ENCODE measurements at places on chromosomes 7 and 10.

DNA sequence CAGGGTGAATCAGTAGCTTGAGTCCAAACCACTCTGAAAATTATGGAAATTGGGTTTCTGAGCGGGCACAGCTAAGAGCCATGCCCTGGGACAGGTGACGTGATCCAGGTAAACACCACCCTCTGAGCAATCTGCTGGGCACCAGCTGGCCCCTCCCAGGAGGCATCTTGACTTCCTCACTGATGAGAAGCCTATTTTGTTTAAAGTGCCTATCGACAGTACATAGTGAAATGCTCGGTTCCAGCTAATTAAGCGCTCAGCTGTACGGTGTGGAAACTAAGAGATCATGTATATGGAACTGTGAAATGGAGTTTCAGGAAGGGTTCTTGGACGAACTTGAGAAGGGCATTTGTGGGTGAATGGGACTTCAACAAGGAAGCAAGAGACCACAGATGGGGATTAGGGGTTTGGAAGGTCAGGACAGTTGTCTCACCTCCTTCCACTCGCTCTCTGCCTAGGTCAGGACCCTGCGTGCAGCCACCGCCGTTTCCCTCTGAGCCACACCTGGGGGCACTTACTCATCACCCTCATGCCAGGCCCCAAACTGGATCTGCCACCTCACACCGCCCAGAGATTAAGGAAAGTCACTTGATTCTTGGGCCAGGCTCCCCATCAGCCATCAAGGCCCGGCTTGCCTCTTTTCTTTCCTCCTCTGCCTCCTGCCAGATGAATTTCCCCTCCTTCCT, 3.2 kb downstream of the ITPRIP start:
- no peak overlapping the region for H3K4me3 ChIP-seq
- peaks cover 54% of the 10 kb centered on the region for H3K4me1 ChIP-seq
- no peak overlapping the region for H3K27ac ChIP-seq
- no peaks in the 10 kb centered on the region for H3K27me3 ChIP-seq

- DNase-seq: no peak
- H3K27ac ChIP-seq: no peak overlapping the region
- no peaks in the 10 kb centered on the region for H3K27me3 ChIP-seq
- H3K4me1 ChIP-seq: no peaks in the 10 kb centered on the region
- H3K4me3 ChIP-seq: no peak overlapping the region
Observed at GRCh38 chr7:155357573-155358041, 59.9 kb downstream of the INSIG1 start.

GRCh38 chr7:53101026-53101425, 65.6 kb downstream of the POM121L12 start:
- no peaks in the 10 kb centered on the region for H3K4me1 ChIP-seq
- H3K4me3 ChIP-seq: no peak overlapping the region
- no peaks in the 10 kb centered on the region for H3K36me3 ChIP-seq
- no peak overlapping the region for H3K27ac ChIP-seq
- DNase-seq: no peak
- no peaks in the 10 kb centered on the region for H3K27me3 ChIP-seq

DNA sequence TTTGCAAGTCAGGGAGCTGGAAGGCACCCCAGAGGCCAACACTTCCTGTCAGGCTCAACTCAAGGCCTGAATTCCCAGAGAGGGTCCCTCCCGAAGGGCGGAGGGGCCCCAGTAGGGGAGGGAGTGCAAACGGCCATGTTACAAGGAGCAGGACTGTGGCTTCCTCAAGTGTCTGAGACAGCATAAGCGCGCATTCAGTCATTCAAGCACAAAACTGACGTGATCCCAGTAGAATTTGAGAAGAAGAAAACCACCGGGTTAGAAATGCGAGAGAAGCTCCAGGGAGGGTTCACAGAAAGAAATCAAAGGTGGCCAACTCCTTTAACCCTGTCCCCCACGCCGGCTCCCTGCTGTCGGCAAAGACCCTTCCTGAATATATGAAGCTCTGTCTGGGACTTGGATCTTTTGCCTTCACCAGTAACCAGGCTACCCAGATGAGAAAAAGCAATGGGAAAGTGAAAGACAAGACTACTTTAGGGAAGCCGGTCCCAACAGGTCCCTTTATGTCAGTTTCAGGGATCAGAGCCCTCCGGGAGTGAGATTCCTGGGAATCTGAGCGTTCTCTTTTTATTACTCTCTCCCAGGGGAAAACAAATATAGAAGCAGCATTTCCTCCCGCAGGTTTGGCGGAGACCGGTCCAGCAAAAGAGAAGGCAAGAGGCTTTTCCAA, 1.3 kb downstream of the AFAP1L2 start:
- H3K36me3 ChIP-seq: no peaks in the 10 kb centered on the region
- no peaks in the 10 kb centered on the region for H3K4me1 ChIP-seq
- H3K27me3 ChIP-seq: peaks cover 4% of the 10 kb centered on the region

DNA sequence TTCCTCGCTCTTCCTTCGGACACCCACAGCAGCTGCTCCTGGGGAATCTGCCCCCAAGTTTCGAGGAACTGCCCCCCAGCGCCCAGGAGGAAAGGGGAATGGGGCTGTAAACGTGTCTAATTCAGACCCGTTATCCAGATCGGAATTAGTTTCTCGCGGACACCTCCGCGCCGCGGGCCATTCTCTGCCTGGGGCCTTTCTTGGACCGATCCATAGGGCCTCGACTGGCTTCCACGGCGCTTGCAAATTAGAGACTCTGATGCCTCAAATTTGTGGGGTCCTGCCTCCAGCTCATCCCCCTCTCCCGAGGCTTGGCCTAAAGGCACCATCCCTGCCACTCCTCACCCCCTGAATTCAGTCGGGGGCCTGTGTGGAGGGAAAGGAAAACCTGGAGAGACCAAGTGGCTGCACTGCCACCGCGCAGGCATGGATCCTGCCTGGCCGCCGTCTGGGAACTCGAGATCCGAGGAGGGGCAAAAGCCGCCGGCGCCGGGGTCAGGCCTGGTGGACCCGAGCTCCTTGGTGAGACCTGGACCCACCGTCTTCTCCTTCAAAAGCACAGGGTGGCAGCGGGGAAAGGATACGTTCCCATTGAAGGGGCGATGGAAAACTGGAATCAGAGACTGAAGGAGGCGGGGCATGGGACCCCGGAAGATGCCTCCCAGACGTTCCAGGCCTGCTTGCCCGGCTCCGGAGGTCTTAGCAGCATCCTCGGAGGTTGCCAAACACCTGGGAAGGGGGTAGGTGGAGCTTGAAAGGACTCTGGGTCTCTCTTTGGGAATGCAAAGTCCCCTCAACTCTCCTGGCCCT, 13.7 kb downstream of the LBX1 start:
- no peak overlapping the region for H3K4me3 ChIP-seq
- no peaks in the 10 kb centered on the region for H3K36me3 ChIP-seq
- H3K27me3 ChIP-seq: peaks cover 53% of the 10 kb centered on the region
- H3K27ac ChIP-seq: no peak overlapping the region
- no peaks in the 10 kb centered on the region for H3K4me1 ChIP-seq

GRCh38 chr7:77699056-77699455, 2.8 kb downstream of the RSBN1L start:
- no peak overlapping the region for H3K4me3 ChIP-seq
- no peaks in the 10 kb centered on the region for H3K4me1 ChIP-seq
- H3K36me3 ChIP-seq: no peaks in the 10 kb centered on the region

DNA sequence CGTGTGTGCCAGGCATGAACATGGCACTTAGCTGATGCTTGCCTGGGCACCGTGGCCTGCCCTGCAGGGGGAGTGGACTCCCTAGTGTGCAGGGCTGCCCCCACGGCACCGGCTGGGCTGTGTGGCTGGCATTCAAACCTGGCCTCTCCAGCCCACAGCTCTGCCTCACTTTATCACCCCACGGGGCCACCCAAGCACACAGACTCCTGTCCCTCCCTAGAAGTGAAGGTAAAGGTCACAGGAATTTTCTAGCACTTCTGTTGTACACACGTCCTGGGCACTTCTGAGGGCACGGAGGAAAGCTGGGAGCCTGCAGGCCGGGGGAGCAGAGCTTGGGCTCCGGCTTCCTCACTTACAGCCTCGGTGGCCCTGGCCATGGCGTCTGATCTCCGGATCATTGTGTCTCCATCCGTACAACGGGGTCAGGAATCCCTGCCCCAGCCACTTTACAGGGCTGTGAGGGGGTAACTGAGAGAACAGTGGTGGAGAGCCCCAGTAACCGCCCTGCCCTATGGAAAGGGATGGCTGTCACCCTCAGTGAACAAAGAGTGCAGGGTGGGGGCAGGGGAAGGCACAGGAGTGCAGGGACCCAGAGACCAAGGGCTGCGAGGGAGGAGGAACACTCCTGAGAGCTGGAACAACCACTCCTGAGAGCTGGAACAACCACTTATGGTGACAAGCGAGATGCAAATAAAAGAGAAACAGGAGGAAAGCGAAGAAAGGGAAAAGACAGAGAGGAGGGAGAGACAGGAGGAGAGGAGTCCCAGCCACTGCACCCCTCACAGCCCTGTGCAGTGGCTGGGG, 3.9 kb upstream of the PYROXD2 start:
- H3K27me3 ChIP-seq: no peaks in the 10 kb centered on the region
- no peak for DNase-seq
- H3K27ac ChIP-seq: no peak overlapping the region
- H3K4me1 ChIP-seq: peaks cover 6% of the 10 kb centered on the region
- H3K4me3 ChIP-seq: no peak overlapping the region

- no peaks in the 10 kb centered on the region for H3K36me3 ChIP-seq
- no peak for DNase-seq
- H3K4me1 ChIP-seq: no peaks in the 10 kb centered on the region
- no peak overlapping the region for H3K4me3 ChIP-seq
Observed at GRCh38 chr10:9222917-9223316, 1168.4 kb downstream of the GATA3 start.

GRCh38 chr10:30991647-30992011, 40.0 kb downstream of the ZNF438 start:
- H3K4me3 ChIP-seq: no peak overlapping the region
- no peaks in the 10 kb centered on the region for H3K27me3 ChIP-seq
- DNase-seq: no peak
- no peak overlapping the region for H3K27ac ChIP-seq
- H3K36me3 ChIP-seq: no peaks in the 10 kb centered on the region

GRCh38 chr10:103811463-103811862, 43.9 kb downstream of the SH3PXD2A start:
- H3K4me3 ChIP-seq: no peak overlapping the region
- DNase-seq: no peak
- no peaks in the 10 kb centered on the region for H3K27me3 ChIP-seq

DNA sequence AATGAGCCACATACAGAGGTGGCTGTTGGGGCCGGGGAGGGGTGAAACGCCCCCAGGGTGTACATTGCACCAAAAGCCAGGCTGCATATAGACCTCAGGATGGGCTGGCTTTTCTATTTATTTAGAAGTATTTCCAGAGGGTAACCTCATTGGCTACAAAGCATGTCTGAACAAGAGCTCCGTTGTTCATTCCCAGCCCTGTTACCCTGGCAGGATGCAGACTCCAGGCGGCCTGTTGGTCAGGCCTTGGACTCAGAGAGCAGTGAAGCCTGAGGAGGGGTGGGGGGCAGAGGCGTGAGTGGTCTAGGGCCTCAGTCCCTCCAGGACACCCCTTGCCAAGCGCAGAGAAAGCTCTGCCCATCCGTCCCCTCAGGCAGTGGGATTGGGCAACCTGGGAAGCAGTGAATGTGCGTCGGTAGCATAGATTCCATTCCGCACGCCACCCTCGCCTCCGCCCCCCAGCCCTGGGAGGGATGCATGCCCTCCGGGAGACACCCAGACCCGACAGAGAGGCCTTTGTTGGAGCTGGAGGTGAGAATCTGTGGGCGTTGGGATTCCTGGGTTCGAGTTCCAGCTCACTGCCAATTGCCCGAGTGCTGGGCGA, 41.9 kb downstream of the TCF7L2 start:
- no peaks in the 10 kb centered on the region for H3K27me3 ChIP-seq
- H3K27ac ChIP-seq: no peak overlapping the region
- H3K4me3 ChIP-seq: no peak overlapping the region
- no peak for DNase-seq
- no peaks in the 10 kb centered on the region for H3K36me3 ChIP-seq
- no peaks in the 10 kb centered on the region for H3K4me1 ChIP-seq

DNA sequence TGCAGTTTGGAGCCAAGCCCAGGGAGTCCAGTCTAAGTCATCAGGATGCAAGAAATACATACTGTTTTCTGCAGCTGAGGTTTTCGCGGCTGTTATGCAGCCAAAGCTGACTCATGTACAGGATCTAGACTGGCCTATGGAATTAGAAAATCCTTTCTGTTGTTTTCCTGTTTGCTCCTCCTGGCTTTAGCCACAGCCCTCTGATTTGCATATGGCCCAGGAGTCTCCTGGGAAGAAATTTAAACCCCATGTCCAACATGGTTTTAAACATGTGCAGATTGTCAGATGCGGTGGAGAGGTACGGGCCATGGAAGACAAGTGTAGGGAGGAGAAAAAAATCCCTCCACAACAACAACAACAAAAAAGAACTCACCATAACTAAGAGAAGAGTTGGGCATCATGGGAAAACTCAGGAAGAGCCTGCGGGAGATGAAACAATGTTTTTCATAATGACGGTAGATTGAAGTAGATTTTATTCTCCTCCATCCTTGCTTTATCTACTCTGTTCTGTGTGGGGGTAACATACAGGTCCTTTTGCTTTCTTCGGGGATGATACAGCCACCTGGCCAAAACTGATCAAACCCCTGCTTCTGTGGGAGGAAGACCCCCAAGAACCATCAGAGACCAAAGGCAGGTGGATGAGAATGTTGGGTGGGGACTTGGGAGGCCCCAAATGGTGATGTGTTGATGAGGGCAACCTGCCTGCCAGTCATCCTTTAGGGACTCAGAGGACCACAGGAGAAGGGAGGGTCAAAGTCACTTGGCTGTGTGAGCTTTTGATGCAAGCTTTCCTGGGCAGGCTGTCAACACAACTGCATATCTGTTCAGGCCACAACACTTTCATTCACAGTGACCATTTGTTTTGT, 29.8 kb upstream of the GNA12 start:
- no peak overlapping the region for H3K27ac ChIP-seq
- DNase-seq: peak; percentile 97
- no peak overlapping the region for H3K4me3 ChIP-seq

DNA sequence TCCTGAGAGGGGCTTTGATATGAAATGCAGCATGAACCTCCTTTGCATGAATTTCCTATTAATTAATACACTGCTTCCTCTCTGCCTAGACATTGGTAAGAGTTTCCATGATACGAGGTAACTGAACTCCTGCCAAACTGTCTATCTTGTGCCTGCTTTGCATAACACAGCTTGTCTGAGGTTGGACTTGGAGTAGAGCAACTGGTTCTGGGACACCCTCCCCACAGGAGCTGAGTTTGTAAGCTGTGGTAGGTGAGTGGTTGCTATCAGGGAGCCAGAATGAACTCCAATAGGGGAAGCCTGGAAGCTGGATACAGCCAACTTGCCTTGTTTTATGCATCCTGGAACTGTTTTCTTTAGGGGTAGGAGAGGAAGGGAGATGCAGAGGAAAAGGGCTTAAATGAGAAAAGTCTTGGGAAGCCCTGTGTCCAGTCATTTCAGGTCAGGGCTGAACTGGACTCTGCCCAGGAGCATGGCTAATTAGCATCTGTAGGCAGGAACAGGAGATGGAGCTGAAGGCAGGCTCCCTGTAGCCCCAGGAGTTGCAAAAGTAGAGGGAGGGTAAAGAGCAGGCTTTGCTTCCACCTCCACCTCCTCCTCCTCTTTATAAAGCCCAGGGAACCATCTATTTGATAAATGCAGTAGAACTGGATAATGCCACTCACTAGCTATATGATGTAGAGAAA, 73.2 kb upstream of the GPR158 start:
- H3K36me3 ChIP-seq: no peaks in the 10 kb centered on the region
- no peak overlapping the region for H3K4me3 ChIP-seq
- DNase-seq: no peak
- H3K27me3 ChIP-seq: no peaks in the 10 kb centered on the region
- H3K4me1 ChIP-seq: no peaks in the 10 kb centered on the region

Data from mesendoderm (in vitro differentiated cells).